Activated CD4-positive, alpha-beta T cell treated with anti-CD3 and anti-CD28 coated beads, Interleukin-2, Interleukin-6, amounts not matched to agents 100 ng/mL and 50 ng/mL, durations not matched to agents 16 hours and 8 hours (primary cell): ENCODE measurements at places on chromosomes 2 and 18.

GRCh38 chr18:35588995-35589394 is 7.5 kb downstream of the GALNT1 start:
- peak; percentile 17 for DNase-seq

DNA sequence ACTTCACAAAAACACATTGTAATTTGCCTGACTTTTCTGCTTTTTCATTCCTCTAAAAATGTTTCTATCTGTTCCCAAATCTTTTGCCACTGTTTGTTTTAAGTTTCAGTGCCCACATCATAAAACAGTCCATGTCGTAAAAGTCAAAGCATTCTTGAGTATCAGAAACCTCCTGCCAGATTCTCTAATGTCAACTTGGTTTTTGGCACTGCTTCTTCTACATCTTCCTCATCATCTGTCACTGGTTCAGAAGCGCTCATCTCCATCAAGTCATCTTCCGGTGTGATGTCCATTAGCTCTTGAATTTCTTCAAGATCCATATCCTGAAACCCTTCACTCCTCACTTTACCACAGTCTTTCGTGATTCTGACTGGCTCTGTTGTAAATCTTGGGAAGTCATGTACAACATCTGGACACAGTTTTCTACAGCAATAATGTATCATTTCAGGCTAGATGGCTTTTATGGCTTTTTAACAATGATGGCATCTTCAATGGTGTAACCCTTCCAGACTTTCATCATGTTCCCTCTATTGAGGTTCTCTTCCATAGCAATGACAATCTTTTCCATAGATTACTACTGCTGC is 19.6 kb downstream of the CUL3 start:
- no peak for DNase-seq

GRCh38 chr2:74528600-74529356 is 728 bp downstream of the AUP1 start:
- DNase-seq = peak; percentile 27

- DNase-seq = no peak
Measured at GRCh38 chr2:360124-360523, 72.2 kb upstream of the ALKAL2 start.

DNA sequence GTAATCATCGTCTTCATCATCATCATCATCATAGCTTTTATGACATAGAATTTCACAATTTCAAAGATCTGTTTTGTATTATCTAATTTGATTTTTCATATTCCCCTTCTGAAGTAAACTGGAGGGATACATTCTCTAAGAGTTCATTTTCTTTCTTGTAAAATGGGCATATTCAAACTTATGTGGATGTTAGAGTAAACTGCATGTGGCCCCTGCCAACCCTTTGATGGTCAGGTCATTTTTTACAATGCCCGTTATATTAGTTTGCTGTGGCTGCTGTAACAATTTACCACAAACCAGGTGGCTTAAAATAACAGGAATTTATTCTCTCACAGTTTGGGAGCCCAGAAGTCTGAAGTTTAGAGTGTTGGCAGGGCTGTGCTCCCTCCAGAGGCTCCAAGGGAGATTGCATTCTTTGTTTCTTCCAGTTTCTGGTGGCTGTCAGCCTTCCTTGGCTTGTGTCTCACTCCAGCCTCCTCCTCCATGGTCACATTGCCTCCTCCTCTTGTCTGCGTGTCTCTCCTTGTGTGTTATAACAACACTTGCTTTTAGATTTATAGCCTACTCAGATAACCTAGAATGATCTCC is 127.5 kb upstream of the MMADHC start:
- peak; percentile 9 for DNase-seq
